ENCODE measurements at places on chromosomes 7 and 10. TPM values are rescaled to one million over a fixed set of nuclear protein-coding genes. Genes with fewer than 3 reads are reported as not detected.

Gene CARD11
- total RNA-seq = 43.1 TPM

Gene GPR37
- total RNA-seq = 16.6 TPM

Gene HSPA14
- total RNA-seq = 10.6 TPM

Gene GNAT3
- 0.70 TPM for total RNA-seq

Gene RUFY2
- total RNA-seq = 21.3 TPM

Gene WNT8B
- total RNA-seq = 0.29 TPM

Gene VWDE
- total RNA-seq = 1.0 TPM

Gene FRMD4A
- total RNA-seq = 88.9 TPM

Gene CTBP2
- total RNA-seq = 113 TPM

Gene CPEB3
- 3.7 TPM for total RNA-seq

DNA sequence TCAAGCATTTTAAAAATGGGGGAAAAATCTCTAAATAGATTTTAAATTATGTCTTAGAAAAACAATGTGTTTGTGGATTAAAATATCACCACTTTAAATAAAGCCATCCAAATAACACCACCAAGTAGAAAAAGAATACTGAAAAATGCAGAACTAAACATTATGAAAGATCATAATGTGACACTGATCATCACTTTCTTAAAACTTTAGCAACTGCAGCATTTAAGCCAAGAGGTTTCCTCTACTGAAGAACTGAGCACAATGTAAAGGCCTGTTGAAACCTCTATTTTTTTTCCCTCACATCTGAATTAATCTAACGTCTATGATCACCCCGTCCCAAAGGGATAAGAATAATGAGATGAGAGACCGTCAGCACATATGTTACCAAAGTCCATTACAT is 18.6 kb downstream of the MINDY3 start:
- no peak for DNase-seq

- DNase-seq = no peak
These were observed 14.0 kb upstream of the CDH23 start for GRCh38 chr10:71382757-71383156.

GRCh38 chr10:1284076-1284475 is 227.9 kb downstream of the WDR37 start:
- no peak for DNase-seq

DNA sequence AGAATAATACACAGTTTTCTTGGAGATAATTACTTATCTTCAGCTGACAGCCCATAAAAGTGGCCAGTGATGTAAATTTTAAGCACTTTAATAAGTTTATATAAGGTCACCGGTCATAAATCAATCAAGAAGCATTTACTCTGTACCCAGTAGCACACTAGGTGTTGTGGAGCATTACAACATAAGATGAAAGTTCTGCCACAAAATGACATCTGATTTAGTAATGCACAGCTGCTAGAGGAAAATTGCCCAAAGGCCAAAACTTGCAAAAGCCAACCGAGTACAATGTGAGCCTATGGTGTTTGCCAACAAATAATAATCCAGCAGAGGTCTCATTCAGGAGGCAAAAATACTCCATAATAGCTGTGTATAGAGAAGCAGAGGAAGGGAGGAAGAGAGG is 63.6 kb downstream of the GPR37 start:
- DNase-seq = no peak

GRCh38 chr10:12839941-12840611 is 161.4 kb downstream of the CCDC3 start:
- DNase-seq = no peak

DNA sequence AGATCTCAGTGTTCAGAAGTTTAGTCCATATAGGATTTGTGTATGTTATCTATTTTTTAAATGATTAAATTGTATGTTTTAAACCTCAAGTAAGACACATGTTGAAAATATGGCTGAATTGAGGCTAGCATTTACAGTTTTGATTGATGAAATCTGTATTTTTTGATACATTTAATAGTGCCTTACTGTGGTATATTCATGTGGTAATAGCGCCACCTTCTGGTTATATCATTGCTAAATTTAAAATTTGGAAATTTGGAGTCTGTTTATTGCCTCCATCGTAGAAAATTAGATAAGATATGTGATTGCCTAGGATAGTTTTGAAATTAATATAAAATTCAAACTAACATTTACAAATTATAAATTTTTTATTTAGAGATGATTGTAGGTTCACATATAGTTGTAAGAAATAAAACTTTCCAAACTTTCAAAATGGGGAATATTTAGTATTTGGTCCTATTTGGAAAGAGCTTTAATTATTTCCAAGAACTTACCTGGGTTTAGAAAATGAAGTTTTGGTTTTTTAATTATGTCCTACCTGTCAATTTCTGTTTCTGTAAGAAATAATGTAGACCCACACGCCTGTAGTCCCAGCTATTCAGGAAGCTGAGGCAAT is 19.1 kb upstream of the ARMS2 start:
- DNase-seq = no peak

DNA sequence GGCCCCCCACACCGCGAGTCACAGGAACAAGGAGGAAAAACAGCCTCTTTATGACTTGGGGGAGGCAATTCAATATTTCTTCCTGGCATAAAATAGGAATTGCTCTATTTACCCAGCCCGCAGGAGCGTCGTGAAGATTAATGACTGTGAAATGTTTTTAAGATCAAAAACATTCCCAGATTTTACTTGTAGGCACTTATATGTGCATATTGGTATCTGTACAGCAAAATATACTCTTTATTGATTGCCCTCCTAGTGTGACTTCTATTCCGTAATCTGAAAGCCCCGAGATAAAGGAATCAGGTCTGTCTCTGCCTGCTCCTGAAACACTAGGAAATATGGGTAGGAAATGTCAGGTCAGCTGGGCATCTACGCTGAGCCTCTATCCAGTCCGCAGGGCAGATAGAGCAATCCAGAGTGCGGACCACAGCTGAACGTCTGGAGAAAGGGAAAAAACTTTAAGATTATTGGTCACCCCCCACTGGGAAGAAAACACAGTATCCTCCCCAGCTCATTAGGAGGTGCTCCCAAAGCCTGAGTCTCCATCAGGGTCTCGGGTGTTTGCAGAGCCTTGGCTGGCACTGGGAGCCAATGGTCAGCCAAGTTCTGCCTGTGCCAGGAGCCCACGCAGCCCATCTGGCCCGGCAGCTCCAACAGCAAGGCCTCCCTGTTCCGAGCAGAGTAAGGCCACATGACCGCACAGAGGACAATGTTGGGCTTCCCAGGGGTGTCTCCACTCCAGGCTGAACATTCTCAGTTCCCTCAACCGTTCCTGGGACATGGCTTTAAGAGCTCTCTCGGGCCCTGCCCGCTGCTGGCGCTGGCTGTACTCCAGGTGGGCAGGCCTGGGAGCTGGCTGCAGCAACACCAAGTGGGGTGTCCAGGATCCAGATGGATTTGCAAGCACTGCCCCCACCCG is 7.7 kb downstream of the CTBP2 start:
- DNase-seq = no peak

DNA sequence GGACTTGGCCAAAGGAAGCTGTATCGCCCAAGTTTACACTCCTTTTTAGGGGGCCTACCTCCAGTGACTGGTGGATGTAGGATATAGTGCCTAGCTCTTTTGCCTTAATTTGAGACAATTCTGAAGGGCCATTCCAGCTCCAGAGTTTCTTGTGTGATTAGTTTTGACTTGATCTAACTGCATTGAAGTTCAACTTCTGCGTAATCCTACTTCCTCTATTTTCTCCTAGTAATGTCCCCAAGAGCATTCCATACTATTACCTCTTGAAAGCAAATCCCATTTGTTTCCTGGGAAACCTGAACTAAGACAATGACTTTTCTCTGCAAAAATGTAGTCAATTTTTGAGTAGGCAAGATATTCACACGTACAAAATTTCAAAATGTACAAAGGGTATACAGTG is 4.7 kb upstream of the H2AZ2 start:
- DNase-seq = no peak

GRCh38 chr7:73518470-73518869 is 3.6 kb downstream of the BAZ1B start:
- DNase-seq = no peak

DNA sequence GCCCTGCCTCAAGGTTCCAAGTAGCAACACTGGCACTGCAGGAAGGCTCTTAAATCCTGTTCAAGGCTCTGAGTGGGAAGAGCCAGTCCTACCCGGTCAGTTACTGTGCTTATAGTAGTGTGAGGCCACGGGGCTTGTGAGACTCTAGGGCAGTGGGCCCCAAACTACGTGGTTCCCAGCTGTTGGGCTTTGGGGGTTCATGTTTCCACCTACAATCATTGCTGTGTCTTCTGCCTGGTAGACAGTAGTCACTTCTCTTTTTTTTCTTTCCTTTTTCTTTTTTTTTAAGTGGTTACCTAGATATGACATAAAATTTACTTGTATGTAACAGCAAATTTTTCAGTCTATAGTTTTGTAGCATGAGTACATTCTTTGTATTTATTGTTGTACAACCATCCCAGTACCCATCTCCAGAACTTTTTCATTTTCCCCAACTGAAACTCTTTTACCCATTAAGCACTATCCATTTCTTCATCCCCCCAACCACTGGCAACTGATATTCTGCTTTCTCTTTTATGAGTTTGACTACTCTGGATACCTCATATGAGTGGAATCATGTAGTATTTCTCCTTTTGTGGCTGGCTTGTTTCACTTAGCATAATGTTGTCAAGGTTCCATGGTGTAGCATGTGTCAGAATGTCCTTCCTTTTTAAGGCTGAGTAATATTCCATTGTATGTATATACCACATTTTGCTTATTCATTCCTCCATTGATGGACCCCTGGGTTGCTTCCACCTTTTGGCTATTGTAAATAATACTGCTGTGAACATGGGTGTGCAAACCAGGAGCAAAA is 7.7 kb downstream of the UBTD1 start:
- no peak for DNase-seq

- DNase-seq = no peak
These were observed 307.0 kb upstream of the IMMP2L start for GRCh38 chr7:111869280-111869679.

- DNase-seq = no peak
These were observed 413.5 kb downstream of the NRG3 start for GRCh38 chr10:82288461-82288881.

DNA sequence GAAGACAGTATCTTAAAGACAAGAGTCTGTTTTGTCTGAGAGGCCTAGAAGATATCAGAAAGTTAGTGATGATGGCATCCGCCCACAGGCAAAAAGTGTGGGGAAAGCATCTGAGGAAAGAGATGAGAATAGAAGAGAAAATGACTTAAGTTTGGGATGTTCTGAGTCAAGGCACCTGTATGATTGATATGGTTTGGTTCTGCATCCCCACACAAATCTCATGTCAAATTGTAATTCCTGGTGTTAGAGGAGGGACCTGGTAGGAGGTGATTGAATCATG is 568.2 kb upstream of the MGMT start:
- no peak for DNase-seq

GRCh38 chr10:89122433-89123051 is 84.6 kb downstream of the CH25H start:
- DNase-seq = no peak

- no peak for DNase-seq
These were observed 34.6 kb downstream of the PPP1R9A start for GRCh38 chr7:94941844-94942632.

- DNase-seq = no peak
These were observed 91.0 kb downstream of the ADCY1 start for GRCh38 chr7:45665172-45665571.

- DNase-seq = no peak
These were observed 48.4 kb downstream of the FRMD4A start for GRCh38 chr10:14282276-14282675.

Measured in type B pancreatic cell (in vitro differentiated cells).